Activated T-cell treated with anti-CD3 and anti-CD28 coated beads, Interleukin-2, amount 50 U/mL, for 4 hours (primary cell): ENCODE measurements at places on chromosomes 5 and 9. TPM values are rescaled to one million over a fixed set of nuclear protein-coding genes. Genes with fewer than 3 reads are reported as not detected.
A peak's percentile ranks its signal among the peaks of the same experiment; 100 is the strongest.

Gene HCN1
- not detected for total RNA-seq

Gene HAND1
- total RNA-seq = not detected

Gene CXCL14
- not detected for total RNA-seq

Gene FCN2
- total RNA-seq = not detected

Gene TIMD4
- 1.4 TPM for total RNA-seq

Gene PALM2AKAP2
- not detected for total RNA-seq

Gene BTF3
- total RNA-seq = 967 TPM

Gene TLX3
- not detected for total RNA-seq

Gene CTNND2
- not detected for total RNA-seq

Gene CLK4
- total RNA-seq = 21.2 TPM

Gene FOXE1
- not detected for total RNA-seq

Gene SLC46A2
- not detected for total RNA-seq

Gene SAXO1
- total RNA-seq = not detected

Gene DRD1
- 0.05 TPM for total RNA-seq

Gene PCDHB14
- not detected for total RNA-seq

Gene GRM6
- not detected for total RNA-seq

Gene PTGS1
- total RNA-seq = 0.18 TPM

Gene SH3PXD2B
- total RNA-seq = 0.92 TPM

Gene NAA35
- 24.1 TPM for total RNA-seq

Gene PDE8B
- not detected for total RNA-seq

- DNase-seq = no peak
Observed at GRCh38 chr5:177487975-177488374, 9.4 kb downstream of the PDLIM7 start.

DNA sequence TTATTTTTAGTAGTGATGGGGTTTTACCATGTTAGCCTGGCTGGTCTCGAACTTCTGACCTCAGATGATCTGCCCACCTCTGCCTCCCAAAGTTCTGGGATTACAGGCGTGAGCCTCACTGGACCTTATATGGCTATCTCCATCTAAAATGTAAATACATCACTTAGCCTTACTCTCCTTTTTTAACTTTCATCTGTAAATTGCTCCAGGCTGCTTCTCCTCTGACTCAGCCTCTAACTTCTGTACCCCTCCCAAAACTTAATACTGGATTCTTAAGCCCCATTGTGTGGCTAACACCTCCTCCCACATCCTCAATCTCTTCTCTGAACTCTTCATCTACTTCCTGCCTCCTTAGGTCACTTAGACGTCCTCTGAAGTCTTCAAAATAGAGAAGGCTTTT, 4.0 kb downstream of the SNX30 start:
- no peak for DNase-seq

- DNase-seq = peak; percentile 5
Observed at GRCh38 chr5:1522601-1523479, 920 bp downstream of the LPCAT1 start.

DNA sequence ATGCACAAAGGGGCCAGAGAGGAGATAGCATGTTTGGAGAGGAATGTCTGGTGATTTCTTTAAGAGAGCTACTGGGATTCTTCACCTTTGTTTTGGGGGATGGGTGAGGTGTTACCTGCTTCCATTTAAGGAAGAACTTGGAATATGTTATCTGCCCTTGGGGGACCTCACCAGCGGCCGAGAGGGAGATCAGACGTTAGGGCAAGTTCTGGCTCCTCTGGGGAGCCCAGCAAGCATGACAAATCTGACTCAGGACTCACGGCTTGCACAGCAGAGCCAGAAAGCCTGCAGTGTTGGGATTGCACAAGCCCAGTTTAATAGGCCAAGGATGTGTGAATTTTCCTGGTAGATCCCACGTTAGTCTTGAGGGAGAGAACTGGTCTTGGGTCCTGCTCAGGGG, 40.3 kb downstream of the SLC28A3 start:
- no peak for DNase-seq

- no peak for DNase-seq
Observed at GRCh38 chr9:133666387-133666786, 30.2 kb downstream of the DBH start.

- no peak for DNase-seq
Observed at GRCh38 chr5:144315994-144316634, 145.4 kb downstream of the KCTD16 start.

DNA sequence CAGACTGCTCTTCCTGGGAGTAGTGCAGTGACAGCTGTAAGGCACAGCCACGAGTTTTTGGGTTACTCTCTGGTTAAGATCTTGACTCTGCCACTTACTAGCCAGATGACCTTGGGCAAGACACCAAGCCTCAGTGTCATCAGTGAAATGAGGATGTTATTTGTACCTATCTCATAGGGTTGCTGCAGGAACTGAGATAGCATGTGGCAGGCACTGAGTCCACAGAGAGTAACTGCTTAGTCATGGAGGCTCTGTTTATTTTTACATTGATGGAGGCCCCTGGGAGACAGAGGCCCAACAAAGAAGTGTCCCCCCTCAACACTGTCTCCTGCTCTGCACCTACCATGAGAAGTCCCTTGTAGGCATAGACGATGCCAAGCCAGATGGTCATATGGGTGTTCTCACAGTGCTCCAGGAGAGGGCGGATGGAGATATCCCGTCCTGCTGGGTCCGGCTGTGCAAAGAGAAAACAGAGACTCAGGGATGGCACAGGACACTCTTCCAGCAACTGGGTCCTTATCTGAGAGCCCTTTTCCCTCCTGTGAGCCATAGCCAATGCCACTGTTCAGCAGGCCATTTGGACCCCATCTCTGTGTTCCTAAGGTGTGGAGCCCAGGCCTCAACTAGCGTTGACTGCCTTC, 55.4 kb upstream of the TBC1D2 start:
- DNase-seq = no peak

GRCh38 chr5:138274189-138274853, at the start of gene GFRA3:
TSS of gene GFRA3 (minus strand) at chr5:138274621. CDS start at chr5:138274424, 197 bp downstream.
- peak; percentile 4 for DNase-seq

DNA sequence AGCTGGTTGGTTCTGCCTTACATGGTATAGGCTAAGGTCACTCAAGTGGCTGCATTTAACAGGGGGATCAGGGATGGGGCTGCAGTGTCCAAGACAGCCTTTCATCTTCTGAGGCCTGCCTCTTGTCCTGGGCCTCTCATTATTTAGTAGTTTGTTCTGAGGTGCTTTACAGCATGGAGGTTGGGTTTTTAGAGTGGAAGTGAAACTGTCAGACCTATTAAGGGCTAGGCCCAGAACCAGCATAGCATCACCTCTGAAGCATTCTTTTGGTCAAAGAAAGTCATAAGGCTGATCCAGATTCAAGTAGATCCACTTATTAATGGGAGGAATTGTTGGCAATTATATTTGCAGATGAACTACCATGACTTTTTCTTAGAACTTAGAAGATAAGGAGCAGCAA, 146.0 kb upstream of the NMUR2 start:
- DNase-seq = no peak

GRCh38 chr9:78778861-78779374, 482.0 kb downstream of the PSAT1 start:
- DNase-seq = no peak

GRCh38 chr5:163276466-163276865, 160.9 kb upstream of the CCNG1 start:
- DNase-seq = no peak

DNA sequence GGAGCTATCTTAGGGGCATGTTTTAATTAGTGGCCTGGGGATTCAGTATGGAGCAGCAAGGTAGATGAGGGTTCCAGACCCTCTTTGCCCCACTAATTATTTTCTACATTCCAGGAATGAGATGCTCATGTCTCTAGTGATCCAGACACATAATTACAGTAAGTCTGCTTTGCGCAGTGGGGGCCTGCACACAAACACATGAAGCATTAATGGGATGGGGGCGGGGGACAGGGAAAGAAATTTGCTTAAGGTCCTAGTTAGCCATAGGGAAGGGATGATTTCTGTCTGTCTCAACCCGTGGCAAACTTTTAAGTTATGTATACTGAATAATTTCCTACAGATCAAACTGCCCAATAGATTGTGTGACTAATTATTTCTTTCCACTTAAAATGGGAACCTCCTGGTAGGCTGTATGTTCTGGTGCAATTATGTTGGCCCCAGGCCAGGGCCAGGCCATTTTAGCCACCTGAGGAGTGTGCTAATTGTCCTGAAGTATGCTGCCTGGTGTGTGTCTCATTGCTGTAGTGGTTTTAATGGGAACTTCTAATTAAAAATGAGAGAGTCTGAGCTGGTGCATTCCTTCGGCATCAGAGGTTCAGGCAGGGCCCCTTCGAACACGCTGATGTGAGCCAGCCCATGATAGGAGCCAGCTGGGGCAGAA, 134.4 kb downstream of the PTTG1 start:
- no peak for DNase-seq

DNA sequence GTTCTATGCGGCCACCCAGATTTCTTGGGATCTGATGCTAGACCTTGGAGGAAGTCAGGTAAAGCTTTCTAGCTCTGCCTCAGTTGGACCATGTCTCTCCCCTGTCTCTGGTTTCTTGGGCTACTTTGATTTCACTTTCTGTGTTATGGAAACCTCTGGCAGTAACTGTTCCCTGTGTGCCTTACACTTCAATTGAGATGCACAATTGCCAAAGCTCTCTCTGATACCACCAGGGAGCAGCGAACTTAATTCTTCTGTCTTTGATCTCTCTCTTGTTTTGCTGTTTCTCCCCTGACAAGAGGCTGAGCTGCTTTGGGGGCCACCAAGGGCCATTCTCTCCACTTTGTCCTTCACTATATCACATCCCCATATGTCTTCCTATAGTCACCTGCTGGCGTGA, 61.4 kb downstream of the PGM5 start:
- DNase-seq = no peak

GRCh38 chr9:116355153-116355921, 201.7 kb downstream of the PAPPA start:
- DNase-seq = no peak

DNA sequence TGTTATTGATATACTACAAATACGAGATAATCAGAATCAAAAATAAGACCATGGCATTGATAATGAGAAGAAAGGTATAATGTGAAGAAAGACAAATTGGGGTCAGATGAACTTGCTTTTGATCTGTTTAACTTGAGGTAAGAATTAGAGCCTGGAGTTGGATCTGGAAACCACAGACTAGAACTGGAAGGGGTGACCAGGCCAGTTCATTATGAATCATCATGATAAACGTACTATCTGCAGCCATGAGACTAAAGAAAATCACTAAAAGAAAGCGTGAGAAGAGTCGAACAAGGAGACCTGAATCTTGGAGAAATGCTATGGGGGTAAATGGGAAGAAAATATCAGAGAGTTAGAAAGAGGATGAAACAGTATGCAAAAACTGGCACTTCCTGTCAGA, 967.5 kb downstream of the NR2F1-AS1 start:
- no peak for DNase-seq

DNA sequence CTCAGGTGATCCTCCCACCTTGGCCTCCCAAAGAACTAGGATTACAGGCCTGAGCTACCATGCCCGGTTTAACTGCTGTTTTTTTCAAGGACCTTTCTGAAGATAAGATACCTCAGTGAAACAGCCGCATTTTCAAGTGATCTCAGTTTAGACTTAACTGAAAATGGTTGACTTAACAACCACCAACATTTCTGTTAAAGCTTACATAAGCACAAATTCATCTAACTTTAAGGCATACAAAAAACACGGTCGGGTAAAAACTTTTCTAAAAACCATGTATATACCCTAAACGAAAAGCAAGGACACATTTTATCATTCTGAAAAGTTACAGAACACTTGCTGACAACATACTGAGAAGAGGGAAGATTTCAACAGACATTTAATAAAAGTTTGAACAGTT, 22.9 kb downstream of the UBAP2 start:
- no peak for DNase-seq

DNA sequence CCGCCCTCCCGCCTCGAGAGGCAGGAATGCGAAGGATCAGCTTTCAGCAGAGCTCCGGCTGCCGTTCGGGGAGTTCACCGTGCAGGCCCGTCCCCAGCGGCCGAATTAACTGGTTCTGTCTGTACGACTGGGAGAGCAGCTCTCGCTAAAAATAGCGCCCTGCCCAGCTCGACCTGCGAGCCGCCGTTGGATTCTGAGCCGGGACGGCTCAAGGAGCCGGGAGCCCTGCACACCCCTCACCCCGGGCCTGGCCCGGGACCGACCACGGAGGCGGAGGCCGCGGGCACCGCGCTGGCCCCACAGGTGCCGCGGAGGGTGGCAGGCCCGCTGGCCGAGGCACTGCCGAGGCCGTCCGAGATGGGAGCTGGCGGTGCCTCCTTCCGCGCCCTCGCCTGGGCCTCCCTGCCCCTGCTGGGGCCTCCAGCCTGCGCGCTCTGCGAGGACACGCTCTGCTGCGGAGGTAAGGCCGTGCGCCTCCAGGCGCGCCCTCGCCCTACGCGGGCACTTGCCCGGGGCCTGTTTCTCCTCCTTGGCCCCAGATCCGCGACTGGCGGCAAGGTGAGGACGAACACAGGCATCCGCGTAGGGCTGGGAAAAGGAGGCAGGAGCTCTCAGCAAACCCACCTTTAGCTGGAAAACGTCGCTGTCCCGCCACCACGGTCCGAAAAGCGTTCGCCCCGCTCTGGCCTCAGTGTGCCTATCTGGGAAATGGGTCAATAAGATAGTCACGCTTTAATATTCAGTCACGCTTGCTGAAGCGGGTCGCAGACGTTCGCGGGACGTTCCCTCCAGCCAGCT, 53.1 kb upstream of the DAB2IP start:
- no peak for DNase-seq

GRCh38 chr5:2179861-2180260, 297.1 kb upstream of the IRX4 start:
- DNase-seq = no peak

DNA sequence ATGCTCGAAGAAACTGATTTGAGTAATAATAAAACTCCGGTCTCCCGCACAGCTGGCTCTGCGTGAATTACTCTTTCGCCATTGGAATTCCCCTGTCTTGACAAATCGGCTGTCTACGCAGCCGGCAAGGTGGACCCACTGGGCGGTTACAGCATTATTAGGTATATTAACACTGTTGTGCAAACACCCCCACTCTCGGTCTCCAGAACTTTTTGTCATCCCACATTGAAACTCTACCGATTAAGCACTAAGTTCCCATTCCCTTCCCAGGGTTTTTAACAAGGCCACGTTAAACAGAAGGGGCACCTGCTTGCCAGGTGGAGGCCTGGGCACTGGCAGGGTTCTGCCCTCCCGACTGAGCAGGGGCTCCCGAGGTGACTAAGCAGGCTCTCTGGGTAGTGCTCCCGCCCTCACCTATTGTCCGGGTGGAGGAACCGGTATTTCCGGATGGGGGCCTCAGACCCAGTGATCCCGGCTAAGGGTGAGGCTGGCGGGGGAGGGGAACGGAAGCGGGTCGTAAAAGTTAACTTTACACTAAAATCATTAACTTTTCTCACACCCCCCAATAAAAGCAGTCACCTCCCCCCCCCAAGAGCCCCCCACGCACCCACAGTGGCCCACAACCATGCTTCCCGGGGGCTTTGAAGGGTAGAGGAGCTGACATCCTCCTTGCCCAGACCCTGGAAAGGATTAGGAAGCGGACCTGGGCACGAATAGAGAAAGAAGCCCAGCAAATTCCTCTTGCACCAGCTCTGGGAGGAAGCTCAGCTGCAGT, 53.5 kb upstream of the TJP2 start:
- DNase-seq = no peak

GRCh38 chr5:126693806-126694205, 83.1 kb upstream of the LMNB1 start:
- DNase-seq = no peak

GRCh38 chr5:119512277-119512676, 60.0 kb downstream of the HSD17B4 start:
- DNase-seq = no peak
